ENCODE measurements at places on chromosomes 7 and 10.

GRCh38 chr10:71966046-71967004 is 2.1 kb downstream of the CHST3 start:
- no peak for DNase-seq

DNA sequence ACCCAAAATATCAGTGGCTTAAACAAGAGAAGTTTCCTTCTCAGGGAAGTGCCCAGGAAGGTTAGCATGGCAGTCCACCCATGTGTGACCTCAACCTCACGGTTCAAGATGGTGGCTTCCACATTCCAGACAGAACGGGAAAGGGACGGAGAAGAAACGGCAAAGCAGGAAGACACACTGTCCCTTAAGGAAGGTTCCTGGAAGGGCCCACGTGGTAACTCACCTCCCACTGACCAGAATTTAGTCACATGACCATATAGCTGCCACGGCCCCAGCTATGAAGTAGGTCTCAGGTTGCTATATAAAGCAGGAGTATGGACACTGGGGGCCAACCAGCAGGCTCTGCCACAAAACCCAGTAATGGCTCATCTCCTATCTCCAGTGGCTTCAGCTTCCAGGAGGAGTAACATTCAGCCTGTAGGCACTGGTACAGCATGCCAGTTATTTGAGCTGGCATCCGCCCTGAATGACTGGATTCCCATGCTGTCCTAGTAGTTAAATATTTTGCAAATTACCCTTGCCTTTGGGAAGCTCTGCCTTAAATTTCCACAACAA is 278.5 kb upstream of the KLF14 start:
- no peak for DNase-seq

- no peak for DNase-seq
Observed at GRCh38 chr10:35329520-35329919, 6.8 kb upstream of the CCNY start.

DNA sequence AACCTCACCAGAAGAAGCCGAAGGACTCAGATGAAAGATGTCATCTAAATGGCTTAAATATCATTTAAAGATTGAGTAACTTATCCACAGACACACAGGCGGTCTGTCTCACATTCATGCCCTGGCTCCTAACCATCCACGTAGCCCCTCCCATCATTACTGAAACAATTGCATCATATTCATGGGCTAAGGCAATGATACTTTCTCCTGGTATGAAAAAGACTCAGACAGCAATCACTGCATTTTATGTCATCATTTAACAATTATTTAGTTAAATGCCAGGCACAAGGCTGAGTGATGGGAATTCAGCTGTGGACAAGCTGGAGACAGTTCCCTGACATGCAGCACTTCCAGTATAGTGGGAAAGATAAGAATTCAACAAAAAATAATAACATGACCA is 11.2 kb upstream of the TECTB start:
- DNase-seq: no peak

- DNase-seq: no peak
Observed at GRCh38 chr7:36304099-36304425, 85.6 kb upstream of the ANLN start.

GRCh38 chr7:132387596-132387995 is 188.7 kb downstream of the PLXNA4 start:
- no peak for DNase-seq

DNA sequence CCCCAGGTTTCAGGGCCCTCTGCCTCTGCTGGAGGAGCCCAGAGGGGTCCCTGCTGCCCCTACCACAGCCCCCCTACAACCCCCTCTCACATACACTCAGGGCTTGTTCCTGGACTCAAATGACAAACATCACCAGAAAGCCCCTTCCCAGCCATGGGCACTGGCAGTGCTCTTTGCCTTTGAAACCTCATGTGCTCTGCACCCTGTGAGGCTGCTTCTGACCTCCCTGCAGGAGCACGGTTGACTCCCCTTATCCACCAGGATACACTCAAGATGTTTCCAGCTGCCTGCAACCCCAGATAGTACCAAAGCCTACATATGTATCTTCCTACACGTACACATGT is 3.5 kb upstream of the ADIRF start:
- DNase-seq: no peak

- peak; percentile 32 for DNase-seq
Observed at GRCh38 chr7:105691082-105691679, 109.9 kb upstream of the EFCAB10 start.

DNA sequence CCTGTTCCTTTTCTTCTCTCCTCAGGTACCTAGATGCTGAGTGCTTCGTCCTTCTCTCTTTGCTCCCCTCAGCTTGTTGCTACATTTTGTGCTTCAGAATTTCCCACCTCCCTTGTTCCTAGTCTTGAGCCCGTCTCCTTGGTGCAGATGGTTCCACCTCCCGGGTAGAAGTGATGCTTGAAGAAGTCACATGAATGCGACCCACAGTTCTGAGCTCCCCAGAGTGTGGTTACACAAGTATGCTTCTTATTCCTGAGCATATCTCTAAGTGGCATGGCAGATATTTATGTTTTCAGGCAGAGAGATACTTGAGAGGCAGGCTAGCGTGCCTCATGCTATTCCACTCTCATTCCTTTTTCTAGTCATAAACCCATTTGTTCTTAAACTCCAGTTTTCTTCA is 34.0 kb downstream of the INPP5F start:
- DNase-seq: no peak
